ENCODE measurements at places on chromosomes 2 and 18.

- DNase-seq: no peak
Observed at GRCh38 chr2:224722770-224723169, 6.6 kb upstream of the CCDC195 start.

DNA sequence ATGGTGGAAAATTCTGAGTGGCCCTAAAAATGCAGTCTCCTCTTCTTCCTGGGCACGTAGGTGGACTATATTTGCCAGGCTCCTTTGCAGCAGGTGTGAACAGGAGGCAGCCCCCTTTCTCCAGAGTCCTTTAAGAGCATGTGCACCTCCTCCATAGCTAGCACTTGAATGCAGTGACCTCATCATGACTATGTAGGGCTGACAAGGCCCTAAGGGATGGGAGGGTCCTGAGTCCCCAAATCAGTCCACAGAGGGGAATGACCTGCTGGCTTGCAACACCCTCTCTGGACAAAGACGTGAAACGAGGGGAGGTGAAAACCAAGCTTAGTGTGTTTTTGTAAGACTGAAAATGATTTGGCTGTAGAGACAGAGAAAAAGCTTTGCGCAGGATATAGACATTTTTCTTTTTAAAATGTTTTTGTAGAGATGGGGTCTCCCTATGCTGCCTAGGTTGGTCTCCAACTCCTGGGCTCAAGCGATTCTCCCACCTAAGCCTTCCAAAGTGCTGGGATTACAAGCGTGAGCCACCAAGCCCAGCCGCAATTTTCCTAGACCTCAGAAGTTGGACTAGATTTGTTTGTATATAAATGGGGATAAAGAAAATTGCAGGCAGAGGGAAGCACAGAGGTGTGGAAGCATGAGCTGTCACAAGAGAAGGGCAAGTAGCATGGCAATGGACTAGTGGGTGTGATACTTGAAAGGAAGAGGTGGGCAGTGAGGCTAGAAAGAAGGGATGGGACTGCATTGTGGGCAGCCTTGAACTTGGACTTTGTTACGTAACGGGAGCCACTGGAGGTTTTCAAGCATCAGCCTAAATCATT, 28.8 kb downstream of the LONRF2 start:
- no peak for DNase-seq

DNA sequence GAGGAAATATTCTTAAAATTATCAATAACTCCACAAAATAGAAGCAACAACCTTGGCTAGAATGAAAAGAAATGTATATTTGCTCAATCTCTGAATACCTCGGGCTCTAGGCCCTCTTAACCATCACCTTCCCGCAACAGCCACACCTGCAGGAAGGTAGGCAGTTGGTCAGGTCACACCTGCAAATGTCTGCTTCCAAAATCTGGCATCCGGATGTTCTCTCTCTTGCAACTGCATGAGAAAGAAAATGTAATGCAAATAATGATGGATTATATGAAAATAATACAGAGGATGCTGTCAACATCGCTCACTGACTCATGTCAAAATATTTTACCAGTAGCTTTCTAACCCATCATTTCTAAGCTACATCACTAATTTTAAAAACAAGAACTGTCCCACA, 148.3 kb downstream of the SATB2 start:
- no peak for DNase-seq

GRCh38 chr18:57772387-57772799, 30.7 kb downstream of the ATP8B1 start:
- DNase-seq: no peak

- DNase-seq: no peak
Observed at GRCh38 chr2:182558564-182558963, 131.7 kb upstream of the PDE1A start.

DNA sequence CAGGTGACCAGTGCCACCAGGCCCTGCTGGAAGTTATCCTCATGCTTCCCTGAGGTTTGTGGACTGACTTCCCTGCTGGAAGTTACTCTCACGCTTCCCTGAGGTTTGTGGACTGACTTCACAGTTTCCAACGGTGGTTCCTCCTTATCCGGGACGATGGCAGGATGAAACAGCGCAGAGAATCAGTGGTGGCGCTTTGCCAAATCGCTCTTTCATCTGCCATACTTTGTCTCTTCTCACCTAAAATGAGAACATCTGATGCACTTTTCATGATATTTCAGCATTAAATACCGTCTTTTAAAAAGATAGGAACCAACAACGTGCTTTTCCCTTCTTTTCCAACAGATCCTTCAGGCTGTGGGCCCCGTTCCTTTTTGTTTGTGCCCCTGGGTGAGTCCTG, 183.3 kb downstream of the LDLRAD4 start:
- DNase-seq: no peak

GRCh38 chr2:167423731-167424130, 535.5 kb downstream of the XIRP2 start:
- DNase-seq: no peak

DNA sequence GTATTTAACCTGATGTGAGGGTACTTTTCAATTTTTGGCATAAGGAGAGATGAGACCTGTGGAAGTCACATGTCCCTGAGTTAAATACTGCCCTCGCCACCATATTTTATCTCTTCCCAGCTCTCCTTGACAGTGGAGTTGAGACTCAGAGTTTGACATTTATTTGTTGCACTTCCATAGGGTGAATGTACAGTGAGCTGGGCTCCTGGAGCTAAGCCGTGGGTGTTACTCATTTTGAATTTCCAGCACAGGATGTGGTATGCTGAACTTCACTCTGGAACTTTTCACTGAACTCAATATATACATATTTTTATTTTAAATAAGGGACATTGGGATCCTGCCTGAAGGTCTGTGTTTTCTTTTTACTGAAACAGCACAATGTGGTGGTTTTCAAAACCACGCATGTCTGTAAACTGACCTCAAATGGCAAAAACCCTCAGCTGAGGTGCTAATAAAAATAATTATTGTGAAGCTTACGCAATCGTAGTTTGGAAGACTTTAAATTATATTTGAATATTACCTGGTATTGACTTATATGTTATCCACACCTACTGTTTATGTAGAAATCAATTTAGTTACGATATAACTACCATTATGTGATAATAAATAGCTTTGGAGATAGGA, 12.1 kb downstream of the RNF144A start:
- no peak for DNase-seq

DNA sequence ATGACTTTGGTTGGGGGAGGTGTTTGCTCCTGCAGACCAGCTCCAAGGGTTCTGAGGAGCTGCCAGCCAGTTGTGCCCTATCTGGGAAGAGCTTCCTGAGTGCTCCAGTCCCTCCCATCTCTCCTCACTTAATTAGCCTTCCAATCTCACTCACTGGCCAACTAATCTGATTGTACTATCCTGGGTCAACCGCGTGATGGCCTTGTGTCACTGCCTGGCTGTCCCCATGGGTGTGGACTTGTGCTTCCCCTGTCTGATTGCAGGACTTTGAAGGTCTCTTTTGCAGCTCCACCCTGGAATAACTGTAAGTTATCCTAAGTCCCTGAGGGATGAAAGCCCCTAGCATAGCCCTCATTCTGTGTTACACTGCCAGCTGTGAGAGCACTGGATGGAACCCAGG, 65.0 kb downstream of the SLC4A5 start:
- no peak for DNase-seq

- no peak for DNase-seq
Observed at GRCh38 chr2:236964291-236964690, 121.4 kb upstream of the COPS8 start.

GRCh38 chr2:205130111-205130829, 552.0 kb upstream of the NRP2 start:
- peak; percentile 7 for DNase-seq

DNA sequence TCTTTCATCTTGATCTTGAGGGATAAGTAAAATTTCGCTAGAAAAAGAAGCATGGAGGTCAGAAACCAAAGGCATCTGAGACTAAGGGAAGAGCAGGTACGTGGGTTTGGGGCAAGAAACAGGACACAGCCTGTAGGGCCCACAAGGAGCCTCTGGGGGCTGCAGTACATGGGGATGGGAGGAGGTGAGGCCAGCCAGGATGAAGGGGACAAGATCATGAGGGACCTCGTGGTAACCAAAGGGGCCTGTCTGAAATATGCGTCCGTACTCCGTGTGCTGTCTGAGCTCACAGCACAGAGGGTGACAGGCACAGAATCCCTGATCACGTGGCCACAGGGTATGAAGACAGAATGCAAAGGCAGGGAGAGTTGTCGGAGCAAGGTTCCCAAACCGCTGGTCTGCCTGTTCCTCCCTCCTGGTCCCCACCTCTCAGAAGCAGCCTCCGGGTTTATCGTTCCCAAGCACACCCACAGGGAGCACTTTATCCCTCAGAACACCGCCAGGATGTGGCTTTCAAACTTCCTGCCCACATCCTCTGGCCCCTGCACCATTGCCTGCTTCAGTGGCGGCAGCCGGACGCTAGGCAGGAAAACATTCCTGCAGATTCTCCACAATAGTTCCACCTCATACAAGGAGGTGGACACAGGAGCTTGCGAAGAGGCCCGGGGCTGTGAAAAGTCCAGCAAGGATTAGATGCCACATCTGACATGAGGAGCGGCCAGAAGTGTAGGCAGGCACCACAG, 12.0 kb downstream of the TMEM163 start:
- peak; percentile 73 for DNase-seq

DNA sequence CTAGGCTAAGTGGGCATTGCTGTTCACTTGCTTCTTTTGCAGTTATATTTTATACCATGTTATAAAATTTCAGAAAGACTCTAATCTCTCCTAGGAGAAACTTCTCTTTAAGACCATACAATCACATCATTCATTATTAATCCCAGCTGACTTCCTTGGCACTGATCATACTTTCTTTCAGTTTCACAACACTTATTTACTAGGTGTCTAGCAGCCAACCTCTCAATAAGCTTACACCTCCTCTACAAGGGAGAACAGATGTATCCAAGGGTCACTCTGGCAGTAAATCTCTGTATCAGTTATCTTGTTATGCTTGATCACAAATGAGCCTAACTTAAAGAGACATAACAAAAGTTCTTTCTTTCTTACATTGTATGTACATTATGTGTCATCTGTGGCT, 69.8 kb upstream of the EPB41L5 start:
- DNase-seq: no peak

DNA sequence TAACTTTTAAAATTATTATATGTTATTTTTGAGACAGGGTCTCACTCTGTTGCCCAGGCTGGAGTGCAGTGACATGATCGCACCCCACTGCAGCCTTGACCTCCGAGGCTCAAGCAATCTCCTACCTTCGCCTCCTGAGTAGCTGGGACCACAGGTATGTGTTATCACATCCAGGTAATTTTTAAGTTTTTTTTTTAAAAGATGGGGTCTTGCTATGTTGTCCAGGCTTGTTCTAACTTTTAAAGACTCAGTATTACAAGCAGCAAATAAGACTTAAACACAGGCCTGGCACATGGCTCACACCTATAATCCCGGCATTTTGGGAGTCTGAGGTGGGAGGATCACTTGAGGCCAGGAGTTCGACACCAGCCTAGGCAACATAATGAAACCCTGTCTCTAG, 101.2 kb downstream of the ASXL2 start:
- no peak for DNase-seq

DNA sequence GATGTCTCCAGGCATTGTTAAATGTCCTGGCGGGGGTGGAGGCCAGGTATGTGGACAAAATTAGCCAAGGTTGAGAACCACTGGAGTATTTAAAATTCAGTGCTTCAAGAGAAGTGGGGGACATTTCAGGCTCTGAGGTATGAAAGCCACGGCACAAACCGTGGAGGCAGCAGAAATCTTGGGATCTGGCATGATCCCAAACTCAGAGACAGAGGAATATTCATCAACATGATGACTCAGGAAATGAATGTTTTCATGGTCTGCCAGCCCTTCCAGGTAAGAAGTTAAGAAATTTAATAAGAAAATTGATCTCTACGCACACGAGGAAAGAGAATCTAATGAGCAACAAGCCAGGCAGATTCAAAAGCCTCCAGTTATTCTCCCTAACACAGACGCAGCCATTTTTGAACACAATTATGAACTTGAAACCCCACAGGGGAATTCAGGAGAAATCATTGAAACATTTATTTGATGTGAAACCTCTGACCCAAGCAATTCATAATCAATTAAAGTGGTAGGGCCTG, 11.3 kb upstream of the GRP start:
- no peak for DNase-seq

DNA sequence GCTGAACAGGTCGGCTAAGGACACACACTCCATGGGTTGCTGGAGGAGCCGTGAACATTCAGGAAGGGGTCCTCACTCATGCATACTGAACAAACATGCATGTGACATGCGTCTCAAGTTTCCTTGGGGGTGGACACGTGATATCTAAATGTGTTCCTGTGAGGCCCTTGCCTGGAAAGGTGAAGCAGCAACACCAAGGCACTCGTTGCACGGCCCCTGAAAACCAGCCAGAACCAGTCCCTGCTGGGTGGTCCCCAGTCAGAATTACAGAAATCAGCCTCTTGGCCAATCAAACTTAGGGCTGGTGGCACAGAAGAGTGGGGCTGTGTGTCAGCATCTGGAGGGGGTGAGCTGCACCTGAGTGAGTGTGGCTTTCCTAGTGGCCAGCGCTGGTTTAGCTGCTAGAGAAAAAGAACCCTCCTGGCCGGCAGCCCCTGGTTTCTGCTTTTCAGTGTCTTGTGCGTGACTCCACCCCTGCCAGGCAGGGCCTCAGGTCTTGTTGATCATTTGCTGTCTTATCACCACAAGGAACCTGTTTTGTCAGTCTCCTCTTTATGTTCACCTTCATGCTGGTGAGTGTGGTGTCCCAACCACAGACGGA, 3.2 kb upstream of the AQP12B start:
- DNase-seq: peak; percentile 6

- no peak for DNase-seq
Observed at GRCh38 chr2:108477099-108477498, 28.1 kb downstream of the GCC2 start.

GRCh38 chr18:12703096-12703567, 290 bp downstream of the PSMG2 start:
- no peak for DNase-seq

- DNase-seq: peak; percentile 51
Observed at GRCh38 chr2:102619414-102620319, at the start of gene SLC9A2. Gene SLC9A2 (plus strand): TSS chr2:102619553. CDS start chr2:102619849, 296 bp downstream.

DNA sequence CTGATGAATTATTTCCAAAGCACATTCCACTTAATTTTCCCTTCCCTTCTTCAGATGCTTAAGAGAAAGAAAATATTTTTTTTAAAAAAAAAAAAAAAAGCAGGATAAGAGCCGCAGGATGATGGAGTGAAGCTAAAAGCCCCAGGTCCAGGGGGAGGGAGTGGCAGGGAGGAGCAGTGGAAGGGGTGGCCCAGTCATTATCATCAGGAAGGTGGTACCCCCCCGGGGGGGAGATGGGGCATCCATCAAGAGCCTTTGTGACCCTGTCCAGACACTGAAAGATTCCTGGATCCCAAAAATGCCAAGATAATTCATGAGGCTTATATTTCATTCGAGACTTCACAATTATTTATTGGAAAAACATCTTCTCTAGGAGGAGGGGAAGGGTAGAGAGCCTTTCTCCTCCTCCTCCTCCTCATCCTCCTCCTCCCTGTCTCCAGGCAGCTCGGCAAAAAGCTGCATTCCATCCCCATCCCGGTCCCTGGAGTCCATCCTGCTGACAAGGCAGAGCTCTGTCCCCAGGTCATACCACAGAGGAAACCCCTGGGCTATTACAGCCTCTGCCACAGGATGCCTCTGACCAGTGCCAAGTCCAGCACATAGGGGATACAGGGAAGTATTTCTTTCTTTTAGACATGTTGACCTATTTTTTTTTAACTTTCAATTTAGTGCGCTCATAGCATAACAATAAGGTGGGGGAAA, 125.3 kb downstream of the TWIST2 start:
- DNase-seq: no peak

- no peak for DNase-seq
Observed at GRCh38 chr2:135882415-135882814, 6.2 kb upstream of the MCM6 start.
